ENCODE measurements at places on chromosomes 2 and 18.

DNA sequence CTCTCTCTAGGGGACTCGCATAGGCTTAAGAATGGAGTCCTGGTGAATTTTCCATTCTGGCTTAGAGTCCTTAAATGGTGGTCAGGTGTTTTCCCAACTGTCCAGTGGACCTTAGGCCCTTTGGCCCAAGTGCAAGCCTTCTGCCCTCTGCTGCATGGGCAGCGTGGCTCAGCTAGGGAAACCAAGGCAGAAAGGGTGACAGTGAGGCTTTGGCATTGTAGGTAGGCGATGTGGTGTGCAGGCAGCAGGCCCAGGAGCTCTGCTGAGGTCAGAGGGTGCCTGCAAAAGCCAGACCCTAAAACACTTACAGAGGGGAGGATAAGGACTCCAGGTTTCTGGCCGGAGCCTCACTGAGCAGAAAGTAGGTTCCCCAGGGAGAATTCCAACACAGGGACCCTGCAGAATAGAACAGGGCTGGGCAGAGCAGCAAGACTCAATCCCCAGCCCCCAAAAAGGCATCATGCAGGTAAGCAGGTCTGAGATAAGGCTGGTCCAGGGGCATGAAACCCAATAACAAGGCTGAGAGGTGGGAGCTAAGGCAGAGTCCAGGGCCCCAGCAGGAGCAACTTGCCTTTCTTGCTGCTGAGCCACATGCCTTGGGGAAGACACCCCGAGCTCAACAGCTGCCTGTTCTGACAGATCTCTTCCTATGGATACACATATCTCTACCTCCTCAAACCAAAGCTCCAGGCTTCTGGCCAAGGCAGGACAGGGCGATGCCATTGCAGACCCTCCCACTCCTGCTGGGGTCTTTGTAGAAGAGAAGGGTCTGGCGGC, 199.7 kb downstream of the TNS1 start:
- DNase-seq = no peak

DNA sequence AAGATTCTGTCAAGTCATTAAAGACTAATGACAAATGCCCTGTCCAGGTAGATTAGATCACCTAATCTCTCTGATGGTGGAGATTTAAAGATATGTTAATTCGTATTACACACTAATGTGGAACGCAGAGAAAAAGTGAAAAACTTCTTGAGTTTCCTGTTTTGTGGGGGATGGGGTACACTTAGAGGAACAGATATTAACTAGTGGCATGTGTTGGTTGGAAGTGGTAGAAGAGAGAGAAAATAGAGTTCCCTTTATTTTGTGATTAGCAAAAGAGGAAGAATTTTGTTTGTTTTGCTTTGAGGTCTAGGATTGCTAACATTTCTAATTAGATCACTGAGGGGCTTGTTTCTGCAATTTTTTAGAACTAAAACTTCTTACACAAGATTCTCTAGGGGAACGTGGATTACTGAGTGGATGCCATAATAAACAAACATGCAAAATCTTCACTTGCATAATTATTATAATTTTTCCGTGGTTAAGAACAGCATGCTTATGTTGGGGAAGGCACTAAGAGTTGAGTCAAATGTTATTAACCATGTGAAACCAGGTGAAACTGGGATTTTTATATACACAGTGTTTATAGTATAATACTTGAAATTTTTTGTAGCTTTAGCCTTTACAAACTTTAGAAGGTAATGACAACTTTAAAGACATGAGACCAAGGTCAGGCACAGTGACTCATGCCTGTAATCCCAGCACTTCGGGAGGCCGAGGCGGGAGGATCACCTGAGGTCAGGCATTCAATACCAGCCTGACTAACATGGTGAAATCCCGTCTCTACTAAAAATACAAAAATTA, 97.4 kb upstream of the STK17B start:
- no peak for DNase-seq

GRCh38 chr2:216770717-216771116, 75.4 kb upstream of the IGFBP5 start:
- no peak for DNase-seq

GRCh38 chr2:20164734-20165478, 60.0 kb downstream of the SDC1 start:
- no peak for DNase-seq

DNA sequence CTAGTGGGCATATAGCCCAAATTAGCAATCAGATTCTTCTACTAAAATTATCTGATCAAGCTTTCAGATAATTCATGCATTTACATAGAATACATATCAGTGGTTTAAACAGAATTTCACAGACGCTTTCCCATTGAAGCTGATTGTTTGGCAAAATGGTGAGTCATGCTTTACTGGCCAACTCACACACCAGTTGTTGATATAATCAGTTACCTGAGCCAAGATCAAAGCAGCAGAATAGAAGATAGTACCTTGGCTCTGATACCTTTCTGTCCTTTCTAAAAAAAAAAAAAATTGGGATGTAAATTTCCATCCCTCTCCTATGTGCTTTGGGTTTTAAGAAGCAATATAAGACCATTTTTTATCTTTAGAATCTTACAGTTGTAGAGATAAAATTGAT, 178.0 kb downstream of the MCFD2 start:
- no peak for DNase-seq

DNA sequence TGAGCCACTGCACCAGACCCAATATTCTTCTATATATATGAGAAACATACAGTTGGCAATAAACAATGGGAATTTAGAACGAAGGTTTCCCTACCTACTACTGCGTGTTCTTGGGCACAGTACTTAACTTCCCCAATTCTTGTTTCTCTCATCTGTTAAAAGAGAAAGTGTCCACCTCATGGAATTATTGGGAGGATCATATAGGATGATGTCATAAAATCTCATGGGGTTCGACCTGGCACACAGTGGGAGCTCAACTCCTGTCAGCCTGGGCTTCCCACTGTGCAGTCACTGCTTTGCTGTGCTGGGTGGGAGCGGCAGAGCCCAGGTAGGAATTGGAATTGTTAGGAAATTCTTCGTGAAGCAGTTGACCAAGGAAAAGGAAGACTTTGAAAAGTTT, 203.3 kb downstream of the SH3BP4 start:
- DNase-seq = no peak

DNA sequence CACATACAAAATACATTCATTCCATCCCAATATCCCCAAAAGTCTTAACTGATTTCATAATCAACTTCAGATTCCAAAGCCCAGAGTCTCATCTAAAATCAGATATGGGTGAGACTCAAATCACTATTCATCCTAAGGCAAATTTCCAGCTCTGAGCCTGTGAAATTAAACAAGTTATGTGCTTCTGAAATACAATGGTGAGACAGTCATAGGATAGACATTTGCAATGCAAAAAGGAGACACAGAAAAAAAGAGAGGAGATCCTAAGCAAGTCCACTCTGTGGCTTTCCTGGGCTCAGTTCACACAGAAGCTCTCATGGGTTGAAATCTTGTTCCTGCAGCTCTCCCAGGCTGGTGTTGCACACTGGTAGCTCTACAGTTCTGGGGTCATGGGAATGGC, 18.3 kb downstream of the ZNF892 start:
- DNase-seq = no peak

GRCh38 chr18:77105680-77106079, 26.9 kb downstream of the MBP start:
- DNase-seq = no peak

- DNase-seq = no peak
These were observed 568.5 kb downstream of the CMPK2 start for GRCh38 chr2:6297238-6297637.

DNA sequence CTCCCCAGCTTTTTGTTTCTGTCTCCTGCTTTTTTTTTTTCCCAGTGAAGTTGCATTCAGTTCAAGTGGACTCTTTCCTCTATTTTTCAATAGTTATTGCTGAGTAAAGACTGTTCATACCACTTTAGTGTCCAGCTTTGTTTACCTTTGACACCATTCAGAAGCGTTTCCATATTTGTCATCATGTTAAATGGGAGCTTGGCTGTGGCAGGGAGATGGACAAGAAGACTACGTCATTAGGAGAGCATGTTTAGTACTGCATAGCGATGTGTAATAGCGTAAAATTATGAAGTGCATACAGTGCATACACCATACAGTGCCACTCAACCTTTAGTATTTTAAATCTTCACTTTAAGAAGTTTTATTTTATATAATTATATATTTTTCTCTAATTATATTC, 655.9 kb downstream of the DCC start:
- no peak for DNase-seq
